ENCODE measurements at places on chromosomes 6 and 20. TPM values are rescaled to one million over a fixed set of nuclear protein-coding genes. Genes with fewer than 3 reads are reported as not detected.

PRPF6 gene
- 79.6 TPM for total RNA-seq

- H3K36me3 ChIP-seq = no peaks in the 10 kb centered on the region
- DNase-seq = no peak
- H3K4me3 ChIP-seq = no peak overlapping the region
- peaks cover 17% of the 10 kb centered on the region for H3K4me1 ChIP-seq
- H3K27me3 ChIP-seq = no peaks in the 10 kb centered on the region
Observed at GRCh38 chr6:134376785-134377184, 58.9 kb upstream of the SGK1 start.

DNA sequence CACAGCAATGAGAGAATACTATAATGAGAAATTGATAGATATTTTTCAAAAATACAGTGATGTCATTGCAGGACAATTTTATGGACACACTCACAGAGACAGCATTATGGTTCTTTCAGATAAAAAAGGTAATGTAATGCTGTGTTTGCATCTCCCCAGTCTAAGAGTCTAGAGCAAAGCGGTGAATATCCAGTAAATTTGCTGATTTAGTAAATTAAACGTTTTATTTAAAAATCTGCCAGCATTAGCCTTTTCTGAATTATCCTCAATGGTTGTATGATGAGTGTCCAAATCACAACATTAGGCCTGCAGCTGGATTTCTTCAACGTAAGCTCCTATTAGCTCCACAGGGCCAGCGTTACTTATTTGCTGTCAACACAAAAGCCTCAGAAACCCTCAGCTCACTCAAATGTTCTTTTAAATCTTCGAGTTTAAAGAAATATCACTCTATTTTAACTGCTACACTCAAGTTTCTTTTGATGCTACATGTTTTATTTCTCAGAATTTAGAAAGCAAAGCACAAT is 16.0 kb downstream of the SMPDL3A start:
- H3K36me3 ChIP-seq = no peaks in the 10 kb centered on the region
- no peaks in the 10 kb centered on the region for H3K4me1 ChIP-seq
- no peak overlapping the region for H3K27ac ChIP-seq
- no peaks in the 10 kb centered on the region for H3K27me3 ChIP-seq
- DNase-seq = no peak

DNA sequence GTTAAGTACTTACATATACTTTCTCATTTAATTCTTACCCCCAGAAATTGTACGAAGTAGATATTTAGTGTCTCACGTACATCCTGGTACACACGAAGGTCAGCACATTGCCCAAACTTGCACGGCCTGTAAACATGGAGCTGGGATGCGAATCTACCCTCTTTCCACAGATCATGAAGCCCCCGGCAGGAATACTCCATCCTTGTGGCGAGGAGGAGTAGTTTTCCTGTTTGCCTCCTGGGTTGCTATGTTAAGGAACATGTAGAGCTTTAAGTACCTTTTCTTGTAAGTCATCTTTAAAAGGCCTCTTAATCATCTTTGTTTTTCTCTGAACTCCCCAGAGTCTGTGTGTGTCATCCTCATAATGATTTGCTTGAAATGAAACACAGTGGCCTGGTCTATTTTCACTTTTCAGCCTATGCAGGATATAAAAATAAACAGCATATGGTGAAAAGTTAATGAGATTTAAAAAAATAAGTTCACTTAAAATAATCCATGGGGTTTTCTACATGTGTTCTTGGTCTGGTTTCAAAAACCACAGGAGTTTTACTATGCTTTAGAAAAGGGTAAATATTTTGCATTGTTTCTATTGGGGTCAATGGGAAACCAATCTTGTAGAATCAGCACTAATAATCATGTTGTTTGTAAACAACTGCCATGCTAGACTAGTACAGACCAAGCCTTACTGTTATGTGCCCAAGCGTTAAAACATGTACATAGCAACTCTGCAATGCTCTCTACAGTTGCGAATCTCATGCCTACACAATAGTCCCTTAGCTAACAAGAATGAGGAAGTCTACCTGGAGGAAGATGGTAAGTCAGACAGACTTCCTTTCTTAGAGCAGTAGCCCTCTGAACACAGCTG is 9.3 kb upstream of the ARID1B start:
- no peaks in the 10 kb centered on the region for H3K4me1 ChIP-seq
- no peak overlapping the region for H3K4me3 ChIP-seq
- H3K36me3 ChIP-seq = no peaks in the 10 kb centered on the region
- DNase-seq = no peak
- no peak overlapping the region for H3K27ac ChIP-seq

- DNase-seq = no peak
- H3K4me3 ChIP-seq = no peak overlapping the region
- no peaks in the 10 kb centered on the region for H3K36me3 ChIP-seq
- no peak overlapping the region for H3K27ac ChIP-seq
- no peaks in the 10 kb centered on the region for H3K4me1 ChIP-seq
Observed at GRCh38 chr20:25160467-25160866, 35.0 kb upstream of the ENTPD6 start.

- H3K27me3 ChIP-seq = no peaks in the 10 kb centered on the region
- no peak overlapping the region for H3K4me3 ChIP-seq
- H3K36me3 ChIP-seq = peaks cover 4% of the 10 kb centered on the region
- peaks cover 2% of the 10 kb centered on the region for H3K4me1 ChIP-seq
Observed at GRCh38 chr6:157123234-157123633, 200.1 kb downstream of the TMEM242 start.

PLCG1 gene
- total RNA-seq = 410 TPM

DNA sequence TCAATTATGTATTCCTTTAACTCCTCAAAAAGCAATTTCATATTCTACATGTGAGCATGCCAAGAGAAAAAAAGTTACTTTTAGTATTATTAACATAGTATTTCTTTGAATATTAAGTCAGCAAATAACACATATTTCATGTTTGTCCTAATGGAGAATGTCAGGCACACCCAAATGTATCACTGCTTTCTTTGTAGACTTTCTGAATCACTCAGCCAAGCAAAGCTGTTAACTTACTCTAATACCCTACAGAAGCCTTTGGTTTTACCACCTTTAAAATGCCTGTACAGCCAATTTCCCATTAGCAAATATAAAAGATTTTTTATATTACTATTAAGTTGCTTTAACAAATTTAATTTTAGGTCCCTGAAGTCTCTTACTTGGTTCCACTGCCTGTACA is 23.8 kb downstream of the FRK start:
- H3K36me3 ChIP-seq = no peaks in the 10 kb centered on the region
- H3K27ac ChIP-seq = no peak overlapping the region
- H3K27me3 ChIP-seq = no peaks in the 10 kb centered on the region
- no peak for DNase-seq
- no peak overlapping the region for H3K4me3 ChIP-seq
- no peaks in the 10 kb centered on the region for H3K4me1 ChIP-seq

DNA sequence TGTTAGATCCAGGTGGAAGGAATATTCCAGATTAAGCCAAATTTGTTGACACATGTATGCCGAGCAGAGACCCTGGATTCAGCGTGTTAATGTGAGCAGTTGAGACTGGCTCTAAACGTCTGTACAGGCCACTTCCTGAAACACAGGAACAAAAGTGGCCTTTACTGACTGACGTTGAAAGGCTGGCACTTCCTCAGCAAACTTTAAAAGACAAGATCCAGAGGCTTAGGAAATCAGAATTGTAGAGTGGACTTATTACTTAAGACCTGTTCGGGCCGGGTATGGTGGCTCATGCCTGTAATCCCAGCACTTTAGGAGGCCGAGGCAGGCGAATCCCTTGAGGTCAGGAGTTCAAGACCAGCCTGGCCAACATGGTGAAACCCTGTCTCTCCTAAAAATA is 125.7 kb upstream of the ARID1B start:
- H3K27me3 ChIP-seq = no peaks in the 10 kb centered on the region
- no peak overlapping the region for H3K4me3 ChIP-seq
- no peak overlapping the region for H3K27ac ChIP-seq
- DNase-seq = no peak
- no peaks in the 10 kb centered on the region for H3K36me3 ChIP-seq

- H3K27me3 ChIP-seq = no peaks in the 10 kb centered on the region
- H3K4me3 ChIP-seq = peak within 1 kb of the TSS; percentile 83
- H3K4me1 ChIP-seq = peaks cover 5% of the 10 kb centered on the region
- peak; percentile 95 for DNase-seq
- H3K27ac ChIP-seq = peak within 1 kb of the TSS; percentile 54
- H3K36me3 ChIP-seq = no peaks in the 10 kb centered on the region
Observed at GRCh38 chr6:80106418-80107235, at the start of gene BCKDHB. Gene BCKDHB, plus strand, starts transcription at chr6:80106671. Its CDS starts 23 bp downstream, at chr6:80106694.

- H3K4me3 ChIP-seq = peak overlapping the region; percentile 93
- peaks cover 11% of the 10 kb centered on the region for H3K36me3 ChIP-seq
- peaks cover 6% of the 10 kb centered on the region for H3K4me1 ChIP-seq
Observed at GRCh38 chr6:87473419-87473903, 687 bp downstream of the SLC35A1 start.

GRCh38 chr6:1200409-1201101 is 111.3 kb upstream of the FOXQ1 start:
- no peak overlapping the region for H3K27ac ChIP-seq
- H3K27me3 ChIP-seq = no peaks in the 10 kb centered on the region
- no peaks in the 10 kb centered on the region for H3K36me3 ChIP-seq
- no peak for DNase-seq

DNA sequence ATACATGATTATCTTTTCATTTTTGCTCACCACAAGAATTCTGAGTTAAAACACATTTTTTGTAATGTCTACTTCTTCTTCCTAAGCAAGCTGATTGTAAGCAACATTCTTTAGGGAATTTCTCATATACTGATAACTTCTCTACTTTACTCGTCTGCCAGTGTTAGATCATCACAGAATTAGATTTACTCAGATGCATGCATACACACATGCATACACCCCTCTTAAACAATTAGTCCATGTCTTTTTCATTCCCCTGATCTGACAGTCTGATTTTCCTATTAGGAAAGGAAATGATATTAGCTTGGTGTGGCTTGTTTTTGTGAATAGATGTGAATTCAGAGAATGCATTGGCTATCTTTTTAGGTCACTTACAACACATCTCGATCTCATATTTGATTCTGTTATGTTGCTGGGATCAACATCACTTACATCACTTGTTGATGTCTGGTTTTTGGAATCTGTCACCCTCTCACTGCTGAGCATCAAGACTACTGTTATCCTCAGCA is 91.4 kb downstream of the FIG4 start:
- H3K4me3 ChIP-seq = no peak overlapping the region
- no peak overlapping the region for H3K27ac ChIP-seq
- H3K36me3 ChIP-seq = peaks cover 4% of the 10 kb centered on the region

OR2H1 gene
- not detected for total RNA-seq

COMMD7 gene
- 42.6 TPM for total RNA-seq

GRCh38 chr6:143034689-143035334 is 25.9 kb upstream of the AIG1 start:
- no peak overlapping the region for H3K27ac ChIP-seq
- no peaks in the 10 kb centered on the region for H3K4me1 ChIP-seq
- no peak for DNase-seq
- no peaks in the 10 kb centered on the region for H3K27me3 ChIP-seq
- no peaks in the 10 kb centered on the region for H3K36me3 ChIP-seq

- H3K27me3 ChIP-seq = peaks cover 14% of the 10 kb centered on the region
- H3K4me3 ChIP-seq = no peak overlapping the region
- no peaks in the 10 kb centered on the region for H3K36me3 ChIP-seq
Observed at GRCh38 chr6:27575594-27576361, 102.9 kb upstream of the ZNF184 start.

DNA sequence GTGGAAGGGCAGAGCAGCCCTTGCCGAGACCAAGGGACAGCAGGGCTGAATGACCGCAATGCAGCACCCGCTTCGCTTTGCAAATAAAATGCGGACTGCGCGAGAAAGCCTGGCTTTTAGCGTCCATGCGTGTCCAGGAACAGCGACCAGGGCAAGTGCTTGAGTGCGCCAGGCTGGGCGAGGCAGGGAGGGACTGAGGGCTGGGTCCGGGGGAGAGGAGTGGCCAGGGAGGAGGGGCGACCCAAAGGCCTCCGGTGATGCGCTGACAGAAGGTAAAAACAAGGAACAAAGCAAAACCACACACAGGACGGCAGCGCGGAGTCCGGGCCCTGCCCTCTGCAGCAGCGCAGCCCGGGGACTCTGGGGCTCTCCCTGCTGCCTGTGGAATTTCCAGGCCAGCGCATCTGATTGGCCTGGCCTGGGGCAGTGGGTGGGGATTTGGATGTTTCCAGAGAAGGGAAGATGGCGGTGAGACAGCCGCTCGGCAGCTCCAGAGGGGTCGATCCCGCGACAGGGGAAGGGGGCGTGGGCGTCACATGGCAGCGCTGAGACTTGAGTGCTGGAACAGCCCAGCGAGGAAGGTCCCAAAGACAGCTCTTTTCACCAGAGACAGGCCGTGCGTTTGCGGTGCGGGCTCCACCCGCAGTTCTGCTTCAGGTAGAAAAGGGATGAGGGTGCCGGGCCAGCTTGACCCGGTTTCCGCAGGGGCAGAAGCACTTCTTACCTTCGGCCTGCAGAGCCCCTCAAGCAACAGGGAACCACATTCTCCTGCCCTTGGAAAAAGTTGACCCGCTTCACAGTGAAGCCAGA is 51.8 kb downstream of the SSR1 start:
- no peaks in the 10 kb centered on the region for H3K4me1 ChIP-seq
- no peak overlapping the region for H3K27ac ChIP-seq
- peak overlapping the region; percentile 50 for H3K4me3 ChIP-seq
- peaks cover 36% of the 10 kb centered on the region for H3K27me3 ChIP-seq
- peak; percentile 16 for DNase-seq

SLC22A1 gene
- total RNA-seq = 2.6 TPM

DNA sequence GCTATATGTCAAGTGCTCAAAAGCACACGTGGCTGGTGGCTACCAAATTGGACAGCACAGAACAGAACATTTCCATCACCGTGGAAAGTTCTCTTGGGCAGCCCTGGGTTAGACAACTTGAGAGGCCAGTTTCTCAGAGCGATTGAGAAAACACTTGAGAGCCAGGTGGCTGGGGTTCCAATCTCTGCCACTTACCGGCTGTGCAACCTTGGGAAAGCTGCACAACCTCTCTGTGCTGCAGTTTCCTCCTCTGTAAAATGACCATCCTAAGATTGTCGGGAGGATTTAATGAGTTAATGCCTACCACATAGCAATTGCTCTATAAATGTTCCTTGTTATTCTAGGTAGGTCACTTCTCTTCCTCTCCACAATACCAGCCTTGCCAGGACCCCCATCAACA is 25.1 kb upstream of the NFATC2 start:
- peaks cover 8% of the 10 kb centered on the region for H3K27me3 ChIP-seq
- DNase-seq = no peak
- H3K4me3 ChIP-seq = no peak overlapping the region
- peaks cover 6% of the 10 kb centered on the region for H3K4me1 ChIP-seq
- H3K36me3 ChIP-seq = no peaks in the 10 kb centered on the region
- no peak overlapping the region for H3K27ac ChIP-seq

DNA sequence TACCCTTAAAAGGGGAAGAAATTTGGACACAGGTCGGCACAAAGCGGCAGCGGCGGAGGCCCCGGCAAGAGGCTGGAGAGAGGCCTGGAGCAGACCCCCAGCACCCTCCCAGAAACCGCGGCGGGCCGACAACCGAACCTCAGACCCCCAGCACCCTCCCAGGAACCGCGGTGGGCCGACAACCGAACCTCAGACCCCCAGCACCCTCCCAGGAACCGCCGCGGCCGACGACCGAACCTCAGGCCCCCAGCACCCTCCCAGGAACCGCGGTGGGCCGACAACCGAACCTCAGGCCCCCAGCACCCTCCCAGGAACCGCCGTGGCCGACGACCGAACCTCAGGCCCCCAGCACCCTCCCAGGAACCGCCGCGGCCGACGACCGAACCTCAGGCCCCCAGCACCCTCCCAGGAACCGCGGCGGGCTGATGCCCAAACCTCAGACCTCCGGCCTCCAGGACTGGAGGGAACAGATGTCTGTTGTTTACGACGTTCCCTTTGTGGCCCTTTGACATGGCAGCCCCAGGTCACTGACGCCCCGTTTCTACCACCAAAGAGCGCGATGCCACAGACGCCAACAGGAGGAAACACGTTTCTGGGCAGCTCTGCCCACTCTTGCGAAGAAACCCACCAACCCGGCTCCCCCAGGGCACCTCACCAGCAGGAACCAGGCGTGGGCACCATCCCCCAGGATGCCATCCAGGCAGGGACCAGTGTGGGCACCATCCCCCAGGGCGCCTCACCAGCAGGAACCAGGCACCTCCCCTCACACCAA is 28.4 kb downstream of the ZBTB46 start:
- DNase-seq = no peak
- no peak overlapping the region for H3K27ac ChIP-seq
- no peak overlapping the region for H3K4me3 ChIP-seq

Measured in T-cell (primary cell).